Aorta (tissue), 5 donors: ENCODE measurements at places on chromosomes 7 and 10. TPM values are rescaled to one million over a fixed set of nuclear protein-coding genes. Genes with fewer than 3 reads are reported as not detected.
A peak's percentile ranks its signal among the peaks of the same experiment; 100 is the strongest.

DNA sequence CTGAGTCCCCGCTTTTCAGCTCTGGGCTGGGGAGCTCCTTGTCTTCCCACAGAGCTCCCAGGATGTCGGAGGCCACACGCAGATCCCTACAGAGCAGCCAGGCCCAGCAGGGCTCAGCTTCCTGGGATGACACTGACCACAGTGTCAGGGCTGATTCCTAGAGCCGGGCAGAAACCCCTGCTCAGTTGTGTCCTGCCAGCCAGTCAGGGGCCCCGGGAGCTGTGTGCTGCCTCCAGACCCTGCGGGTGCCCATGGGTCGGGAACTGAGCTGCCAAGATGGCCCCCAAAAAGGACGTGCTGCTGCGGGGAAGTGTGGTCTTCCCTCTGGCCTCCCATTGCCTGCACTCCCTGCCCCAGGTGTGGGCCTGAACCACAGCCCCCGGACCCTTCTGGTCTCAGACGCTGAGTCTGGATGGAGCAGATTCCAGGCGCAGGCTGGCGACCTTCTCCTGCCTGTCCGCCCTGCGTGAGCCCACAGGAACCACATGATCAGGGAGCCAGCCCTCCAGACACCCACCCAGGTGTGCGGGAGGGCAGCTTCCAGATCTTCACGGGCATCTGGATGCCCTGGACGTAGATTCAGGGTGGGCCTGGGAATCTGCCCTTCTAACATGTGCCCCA, 217.4 kb downstream of the MAD1L1 start:
- no peak overlapping the region for H3K27ac ChIP-seq
- no peaks in the 10 kb centered on the region for H3K36me3 ChIP-seq
- H3K4me3 ChIP-seq, result no peak overlapping the region
- no peaks in the 10 kb centered on the region for H3K4me1 ChIP-seq
- no peaks in the 10 kb centered on the region for H3K27me3 ChIP-seq

HELLS gene
- total RNA-seq, result 10.8 TPM

DNA sequence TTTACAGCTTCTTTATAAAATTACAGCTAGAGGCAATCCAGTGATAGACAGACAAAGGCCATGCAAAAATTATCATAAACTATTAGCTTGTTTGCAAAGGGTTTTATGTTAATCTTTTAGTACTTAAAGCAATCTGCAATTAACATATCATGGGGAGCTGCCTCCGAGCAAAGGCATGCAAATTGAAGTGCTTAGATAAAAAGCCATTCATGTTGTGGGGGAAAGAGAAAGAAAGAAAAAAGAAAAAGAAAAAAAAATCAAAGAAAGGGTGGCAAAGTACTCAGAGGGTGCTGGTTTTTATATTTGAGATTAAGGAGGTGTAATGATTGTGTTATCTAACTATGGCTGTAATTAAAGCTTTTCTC, 799.5 kb downstream of the LRMDA start:
- H3K4me1 ChIP-seq, result no peaks in the 10 kb centered on the region
- H3K4me3 ChIP-seq, result no peak overlapping the region
- no peak for DNase-seq
- H3K27me3 ChIP-seq, result no peaks in the 10 kb centered on the region
- H3K36me3 ChIP-seq, result no peaks in the 10 kb centered on the region

- H3K36me3 ChIP-seq, result no peaks in the 10 kb centered on the region
- H3K27me3 ChIP-seq, result no peaks in the 10 kb centered on the region
- no peaks in the 10 kb centered on the region for H3K4me1 ChIP-seq
- no peak overlapping the region for H3K4me3 ChIP-seq
- H3K27ac ChIP-seq, result no peak overlapping the region
Observed at GRCh38 chr7:22116451-22117030, 170.8 kb upstream of the CDCA7L start.

DNA sequence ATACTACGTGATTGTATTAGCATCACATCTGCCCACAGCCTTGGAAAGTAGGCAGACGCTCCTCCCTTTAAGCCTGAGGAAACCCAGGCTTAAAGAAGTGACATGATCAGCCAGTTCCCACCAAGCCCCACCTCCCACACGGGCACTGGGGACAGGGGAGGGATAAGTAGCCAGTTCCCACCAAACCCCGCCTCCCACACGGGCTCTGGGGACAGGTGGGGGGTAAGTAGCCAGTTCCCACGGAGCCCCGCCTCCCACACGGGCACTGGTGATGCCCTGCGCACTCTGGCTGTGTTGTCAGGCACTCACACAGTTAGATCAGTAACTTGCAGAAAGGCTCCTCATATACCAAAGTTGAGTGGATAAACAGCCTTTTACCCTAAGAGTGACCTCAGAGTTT, 606.8 kb downstream of the PTPRN2 start:
- DNase-seq, result no peak
- H3K36me3 ChIP-seq, result no peaks in the 10 kb centered on the region
- no peak overlapping the region for H3K27ac ChIP-seq
- no peaks in the 10 kb centered on the region for H3K27me3 ChIP-seq

DNA sequence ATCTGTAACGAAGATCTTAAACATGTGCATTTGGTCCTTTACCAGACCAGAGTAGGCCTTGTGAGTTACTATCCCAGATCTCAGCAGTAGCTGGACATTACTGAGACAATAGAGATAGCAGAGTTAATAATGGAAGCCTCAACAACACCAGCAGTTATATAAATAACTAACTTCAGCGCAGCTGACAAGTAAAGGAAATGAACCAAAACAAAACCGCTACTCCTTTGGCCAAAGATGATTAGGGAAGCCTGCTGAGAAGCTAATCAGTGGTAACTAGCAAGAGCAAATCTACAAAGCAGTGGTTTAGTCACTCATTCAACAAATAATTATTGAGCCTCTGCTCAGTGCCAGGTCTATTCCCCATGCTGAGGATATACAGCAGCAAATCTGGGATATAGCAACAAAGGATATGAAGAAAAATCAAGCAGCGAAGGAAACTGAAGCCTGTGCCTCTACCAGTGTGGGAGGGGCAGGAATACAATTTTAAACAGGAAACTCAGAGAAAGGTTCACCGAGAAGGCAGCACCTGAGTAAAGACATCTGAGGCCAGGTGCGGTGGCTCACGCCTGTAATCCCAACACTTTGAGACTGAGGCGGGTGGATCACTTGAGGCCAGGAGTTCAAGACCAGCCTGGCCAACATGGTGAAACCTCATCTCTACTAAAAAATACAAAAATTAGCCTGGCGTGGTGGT, 103.6 kb downstream of the ELMO1 start:
- H3K4me3 ChIP-seq, result no peak overlapping the region
- DNase-seq, result no peak
- H3K27me3 ChIP-seq, result no peaks in the 10 kb centered on the region

GRID1 gene
- total RNA-seq, result 3.8 TPM

- H3K27me3 ChIP-seq, result no peaks in the 10 kb centered on the region
- peaks cover 10% of the 10 kb centered on the region for H3K36me3 ChIP-seq
- DNase-seq, result peak; percentile 86
- H3K27ac ChIP-seq, result no peak overlapping the region
- no peaks in the 10 kb centered on the region for H3K4me1 ChIP-seq
- H3K4me3 ChIP-seq, result no peak overlapping the region
Observed at GRCh38 chr7:6026011-6026819, 5.0 kb upstream of the ANKRD61 start.

CPVL gene
- total RNA-seq, result 20.6 TPM

ABCB1 gene
- total RNA-seq, result 10.6 TPM

DNA sequence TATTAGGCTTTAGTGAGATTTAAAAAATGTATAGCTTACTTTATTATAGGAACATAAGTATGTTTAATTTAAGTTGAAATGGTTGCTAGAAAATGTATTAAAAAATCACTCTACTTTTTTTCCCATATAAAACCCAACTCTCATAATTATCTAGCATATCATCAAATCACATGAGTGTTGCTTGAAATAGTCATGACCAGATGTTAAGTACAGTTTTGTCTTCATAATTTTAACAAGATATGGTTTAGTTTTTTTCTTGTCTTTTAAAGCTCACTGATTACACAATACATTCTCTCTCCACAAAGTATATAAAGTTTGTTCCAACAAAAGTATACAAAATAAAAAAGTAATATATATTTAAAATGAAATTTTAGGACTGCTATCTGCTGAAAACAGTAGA, 82.8 kb downstream of the HGF start:
- peaks cover 8% of the 10 kb centered on the region for H3K4me1 ChIP-seq
- no peak overlapping the region for H3K4me3 ChIP-seq
- no peak overlapping the region for H3K27ac ChIP-seq
- DNase-seq, result no peak

UCN3 gene
- total RNA-seq, result not detected

DNA sequence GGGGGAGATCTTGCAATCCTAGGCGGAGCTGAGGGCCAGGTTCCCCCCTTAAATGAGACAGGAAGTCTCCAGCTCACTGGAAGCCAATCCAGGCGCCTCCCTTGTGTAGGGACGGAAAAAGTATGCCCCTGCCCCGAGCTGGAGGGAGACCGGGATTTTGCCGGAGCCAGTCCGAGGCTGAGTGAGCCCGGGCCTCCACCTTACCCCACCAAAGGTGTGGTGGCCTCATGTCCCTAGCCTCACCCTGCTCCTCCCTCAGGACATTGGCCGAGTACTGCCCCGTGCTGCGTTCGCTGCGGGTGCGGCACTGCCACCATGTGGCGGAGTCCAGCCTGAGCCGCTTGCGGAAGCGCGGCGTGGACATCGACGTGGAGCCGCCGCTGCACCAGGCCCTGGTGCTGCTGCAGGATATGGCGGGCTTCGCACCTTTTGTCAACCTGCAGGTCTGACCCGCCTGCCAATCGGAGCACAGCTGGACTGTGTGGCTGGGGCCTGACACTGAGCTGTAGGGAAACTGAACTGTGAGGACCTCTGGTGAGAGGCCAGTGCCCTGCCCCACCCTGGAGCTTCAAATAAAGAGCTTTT, 2.0 kb downstream of the FBXL15 start:
- H3K36me3 ChIP-seq, result no peaks in the 10 kb centered on the region
- no peak overlapping the region for H3K4me3 ChIP-seq
- no peaks in the 10 kb centered on the region for H3K4me1 ChIP-seq
- DNase-seq, result peak; percentile 93
- H3K27me3 ChIP-seq, result no peaks in the 10 kb centered on the region

OR6V1 gene
- not detected for total RNA-seq

GRCh38 chr10:30728766-30729165, 99.2 kb upstream of the LYZL2 start:
- no peaks in the 10 kb centered on the region for H3K27me3 ChIP-seq
- H3K4me3 ChIP-seq, result no peak overlapping the region
- no peak overlapping the region for H3K27ac ChIP-seq
- no peaks in the 10 kb centered on the region for H3K4me1 ChIP-seq

GRCh38 chr7:37285706-37286453, 162.8 kb downstream of the ELMO1 start:
- H3K27me3 ChIP-seq, result no peaks in the 10 kb centered on the region
- no peak overlapping the region for H3K27ac ChIP-seq
- no peaks in the 10 kb centered on the region for H3K4me1 ChIP-seq
- H3K36me3 ChIP-seq, result no peaks in the 10 kb centered on the region
- DNase-seq, result no peak

SPDYE5 gene
- total RNA-seq, result not detected

DNA sequence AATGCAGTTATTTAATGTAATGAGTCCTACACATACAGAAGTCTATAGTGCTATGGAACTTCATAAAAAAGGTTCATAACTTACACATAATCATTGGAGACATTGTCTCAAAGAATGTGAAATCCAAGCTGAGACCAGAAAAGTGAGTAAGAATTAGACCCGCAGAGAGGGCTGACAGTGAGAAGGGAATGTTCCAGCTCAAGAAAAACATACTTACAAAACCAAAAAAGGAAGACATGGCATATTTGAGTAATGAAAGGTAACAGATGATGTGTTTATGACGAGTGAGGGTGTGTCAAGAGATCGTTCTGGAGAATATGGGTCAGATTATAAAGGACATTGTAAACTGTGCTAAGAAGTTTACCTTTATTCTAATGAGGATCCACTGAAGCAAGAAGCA, 566.5 kb downstream of the ATRNL1 start:
- H3K36me3 ChIP-seq, result no peaks in the 10 kb centered on the region
- H3K27me3 ChIP-seq, result no peaks in the 10 kb centered on the region
- H3K4me1 ChIP-seq, result no peaks in the 10 kb centered on the region
- no peak for DNase-seq

- H3K27ac ChIP-seq, result no peak overlapping the region
- no peaks in the 10 kb centered on the region for H3K4me1 ChIP-seq
- peaks cover 8% of the 10 kb centered on the region for H3K36me3 ChIP-seq
Observed at GRCh38 chr7:140683657-140684056, 10.9 kb downstream of the ADCK2 start.

DNA sequence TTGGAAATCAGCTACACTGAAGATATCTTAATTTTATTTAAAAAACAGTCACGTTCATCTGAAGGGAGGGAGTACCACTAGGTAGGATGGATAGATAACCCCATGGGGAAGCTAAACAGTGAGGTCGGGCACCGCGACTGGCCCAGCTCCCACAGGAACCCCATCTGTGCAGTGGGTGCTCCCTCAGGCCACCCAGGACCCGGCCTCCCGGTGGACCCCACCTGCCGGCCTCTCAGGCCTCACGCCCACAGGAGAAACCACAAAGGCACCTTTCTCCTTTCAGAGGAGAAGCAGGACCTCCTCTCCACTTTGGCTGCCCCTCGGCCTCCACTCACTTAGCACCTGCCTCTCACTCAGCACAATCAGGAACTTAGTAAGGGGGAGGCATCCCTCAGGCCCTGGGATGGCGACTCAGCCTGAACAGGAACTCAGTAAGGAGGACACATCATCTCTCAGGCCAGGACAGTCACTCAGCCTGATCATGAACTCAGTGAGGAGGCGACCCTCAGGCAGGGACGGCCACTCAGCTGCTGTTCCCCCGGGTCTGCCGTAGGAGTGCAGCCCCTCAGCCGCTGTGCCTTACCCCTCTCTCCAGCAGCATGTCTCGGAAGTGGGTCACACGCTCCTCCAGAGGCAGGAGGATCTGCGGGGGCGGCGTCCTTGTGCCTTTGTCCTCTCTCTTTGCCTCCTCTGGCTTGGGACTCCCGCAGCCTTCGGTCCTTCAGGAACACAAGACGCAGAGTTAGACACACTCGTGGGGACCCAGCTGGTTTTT, 195.1 kb downstream of the TCERG1L start:
- no peak overlapping the region for H3K4me3 ChIP-seq
- no peaks in the 10 kb centered on the region for H3K4me1 ChIP-seq
- H3K36me3 ChIP-seq, result no peaks in the 10 kb centered on the region
- H3K27ac ChIP-seq, result no peak overlapping the region
- no peak for DNase-seq

DNA sequence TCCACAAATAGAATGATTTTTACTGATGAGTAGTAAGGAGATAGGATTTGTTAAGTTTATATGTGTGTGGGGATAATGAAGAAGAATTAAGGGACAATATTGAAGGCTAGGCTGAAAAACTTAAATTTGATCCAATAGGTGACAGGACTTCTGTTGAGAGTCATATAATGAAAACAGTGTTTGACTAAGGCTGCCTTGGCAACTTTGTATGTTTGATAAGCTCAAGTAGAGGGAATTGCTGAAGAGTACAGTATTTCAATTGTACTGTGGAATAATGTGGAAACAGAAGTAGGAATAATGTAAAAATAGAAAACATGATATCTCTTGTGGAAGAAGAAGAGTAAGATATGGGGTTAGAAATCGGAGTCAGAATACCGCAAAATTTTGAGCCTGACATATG, 10.5 kb downstream of the R3HCC1L start:
- no peak overlapping the region for H3K27ac ChIP-seq
- no peaks in the 10 kb centered on the region for H3K27me3 ChIP-seq
- no peak for DNase-seq
- no peak overlapping the region for H3K4me3 ChIP-seq
- no peaks in the 10 kb centered on the region for H3K4me1 ChIP-seq

COMMD3 gene
- total RNA-seq, result 43.7 TPM

SPDYE8 gene
- total RNA-seq, result not detected
